ENCODE measurements at places on chromosomes 3 and 15.

- DNase-seq: no peak
Observed at GRCh38 chr3:127678611-127679533, 6.1 kb downstream of the ABTB1 start.

DNA sequence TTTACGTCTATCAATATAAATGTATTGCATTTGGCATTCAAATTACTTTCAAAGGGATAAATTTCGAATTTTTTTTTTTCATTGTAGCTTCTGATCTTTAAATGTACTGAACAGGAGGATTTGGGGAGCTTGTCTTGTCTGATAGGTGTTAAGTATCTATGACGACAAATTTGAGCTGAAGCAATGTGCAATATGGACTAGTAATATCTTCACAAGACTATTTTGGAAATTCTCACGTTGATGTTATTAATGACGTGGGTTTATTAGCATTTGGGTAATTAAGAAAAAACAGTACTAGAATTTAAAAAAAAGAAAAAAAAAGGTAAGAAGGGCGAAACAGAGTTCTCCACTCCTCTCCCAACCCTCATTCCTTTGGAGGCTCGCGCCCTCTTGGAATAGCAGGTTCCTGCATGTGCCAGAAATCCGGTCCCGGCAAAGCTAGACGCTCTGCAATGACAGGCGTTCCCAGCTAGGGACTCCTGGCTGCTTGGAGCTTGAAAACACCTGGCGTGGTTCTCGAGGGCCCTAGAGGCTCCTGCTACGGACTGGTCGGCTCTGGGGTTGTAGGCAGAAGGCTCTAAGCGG is 648 bp upstream of the P2RY1 start:
- no peak for DNase-seq

DNA sequence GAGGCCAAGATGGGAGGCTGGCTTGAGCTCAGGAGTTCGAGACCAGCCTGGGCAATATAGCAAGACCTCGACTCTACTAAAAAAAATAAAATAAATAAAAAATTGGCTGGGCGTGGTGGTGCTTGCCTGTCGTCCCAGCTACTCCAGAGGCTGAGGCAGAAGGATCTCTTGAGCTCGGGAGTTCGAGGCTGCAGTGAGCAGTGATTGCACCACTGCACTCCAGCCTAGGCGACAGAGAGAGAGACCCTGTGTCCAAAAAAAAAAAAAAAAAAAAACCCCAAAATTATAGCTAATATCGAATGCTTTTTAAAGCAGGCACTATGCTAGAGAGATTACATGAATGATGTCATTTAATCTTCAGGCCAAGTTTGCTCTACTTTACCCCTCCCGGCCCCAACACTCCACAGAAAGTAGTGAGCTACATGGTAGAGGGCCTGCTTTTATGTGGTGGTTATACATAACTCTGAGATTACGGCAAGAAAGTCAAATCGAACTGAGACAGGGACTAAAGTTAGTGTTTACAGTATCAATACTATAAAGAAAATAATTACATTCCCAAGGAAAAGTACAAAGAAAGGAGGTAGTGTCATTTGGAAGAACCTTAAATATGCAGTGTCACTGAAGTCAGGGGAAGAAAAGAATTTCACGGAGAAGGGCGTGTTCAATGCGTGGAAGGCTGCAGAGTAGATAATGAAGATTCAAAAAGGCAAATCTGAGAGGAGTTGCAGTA is 1.1 kb downstream of the ADPGK start:
- DNase-seq: no peak

DNA sequence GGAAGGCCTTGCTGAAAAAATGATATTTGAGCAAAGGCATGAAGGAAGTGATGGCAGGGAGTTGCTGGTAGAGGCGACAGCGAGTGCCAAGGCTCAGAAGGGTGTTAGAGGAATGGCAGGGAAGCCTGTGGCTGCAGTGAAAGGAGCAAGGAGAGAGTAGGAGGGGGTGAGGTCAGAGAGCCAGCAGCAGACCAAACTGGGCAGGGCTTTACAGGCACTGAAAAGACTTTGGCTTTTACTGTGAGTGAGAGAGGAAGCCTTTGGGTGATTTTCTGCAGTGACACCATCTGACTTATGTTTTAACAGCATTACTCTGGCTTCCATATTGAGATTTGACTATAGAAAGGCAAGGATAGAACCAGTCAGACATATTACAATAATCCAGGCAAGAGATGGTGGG is 11.4 kb downstream of the TICRR start:
- DNase-seq: no peak

DNA sequence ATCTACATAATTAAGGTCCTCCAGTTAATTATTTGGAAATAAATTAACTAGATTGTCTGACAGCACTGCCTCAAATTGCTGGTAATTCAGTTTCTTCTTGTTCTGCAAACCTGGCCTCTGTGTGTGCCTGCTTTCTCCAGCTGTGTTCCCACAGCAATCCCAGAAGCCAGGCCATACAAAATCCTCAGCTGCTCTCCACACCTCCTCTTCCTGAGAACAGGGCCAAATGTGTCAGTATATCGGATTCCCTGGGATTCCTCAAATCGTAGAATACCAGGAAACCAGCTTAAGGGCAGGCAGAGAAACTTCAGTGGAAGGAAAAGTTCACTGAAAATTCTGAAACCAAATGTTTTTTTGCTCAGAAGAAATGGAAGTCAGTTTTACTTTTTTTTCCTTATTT is 261.4 kb downstream of the ZMAT3 start:
- DNase-seq: no peak

GRCh38 chr3:126314305-126314789 is 42.9 kb downstream of the KLF15 start:
- DNase-seq: no peak

GRCh38 chr3:33648793-33649192 is 69.3 kb downstream of the CLASP2 start:
- no peak for DNase-seq

GRCh38 chr3:169627789-169628188 is 35.7 kb downstream of the MECOM start:
- no peak for DNase-seq

DNA sequence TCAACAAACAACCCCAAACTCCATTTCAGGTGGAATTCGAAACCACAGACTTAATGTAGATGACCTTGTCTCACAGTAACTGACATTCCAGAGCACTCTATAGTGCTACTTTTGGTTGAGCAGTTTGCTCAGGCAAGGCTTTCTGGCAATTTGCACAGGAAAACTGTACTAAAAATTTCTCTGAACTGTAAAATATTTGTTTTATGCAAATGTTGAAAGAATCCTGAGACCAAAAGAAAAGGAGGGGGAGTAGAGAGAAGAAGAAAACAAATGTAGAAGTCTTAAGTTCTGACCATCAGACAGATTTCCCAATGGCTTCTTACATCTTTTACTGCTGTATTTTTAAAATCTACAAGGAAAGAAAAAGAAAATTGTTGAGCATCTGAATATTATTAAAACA is 53.5 kb downstream of the DTWD1 start:
- DNase-seq: no peak

DNA sequence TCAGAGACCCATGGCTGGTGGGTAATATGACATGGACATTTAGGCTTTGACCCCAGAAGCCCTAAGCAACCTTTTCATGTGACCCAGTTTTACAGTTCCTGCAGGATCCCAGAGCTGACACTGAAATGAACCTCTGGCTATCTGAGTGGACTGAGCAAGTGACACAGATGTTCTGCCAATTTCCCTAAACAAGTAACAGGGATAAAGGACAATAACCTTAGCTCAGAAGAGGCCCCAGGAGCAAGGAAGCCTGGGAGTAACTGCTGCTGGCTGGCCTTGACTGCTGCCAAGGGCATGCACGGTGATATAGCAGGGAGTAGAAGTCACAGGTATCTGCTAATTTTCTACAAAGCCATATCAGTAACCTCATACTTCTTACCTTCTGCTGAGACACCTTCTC is 177.9 kb downstream of the CHL1 start:
- DNase-seq: no peak

GRCh38 chr3:1092061-1092460 is 763 bp upstream of the CNTN6 start:
- no peak for DNase-seq

All from ascending aorta (tissue), 2 donors.